ENCODE measurements at places on chromosomes 3 and 15.

DNA sequence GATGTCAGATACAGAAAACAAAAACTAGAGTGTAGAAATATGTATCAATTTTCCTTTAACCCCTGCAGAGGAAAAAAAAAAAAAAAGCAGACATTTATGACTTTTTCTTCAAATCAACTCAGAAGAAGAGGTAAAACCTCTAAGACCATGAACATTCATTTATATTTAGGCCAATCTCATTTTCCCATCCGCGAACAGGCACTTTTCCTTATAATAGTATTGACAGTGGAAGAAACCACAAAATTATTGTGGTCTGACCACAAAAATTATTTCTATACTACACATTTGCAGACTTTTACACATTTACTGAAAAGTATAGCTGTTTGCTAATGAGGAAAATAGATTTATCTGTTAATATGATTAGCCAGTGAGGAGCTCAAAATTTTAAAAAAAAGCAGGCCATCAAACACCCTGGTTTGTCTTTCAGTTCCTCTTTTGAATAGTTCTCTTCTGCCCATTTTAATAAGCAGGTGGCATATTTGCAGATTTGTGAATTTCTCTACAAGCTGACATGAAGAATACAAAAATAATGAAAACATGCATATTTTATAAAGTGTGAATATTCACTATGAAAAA lies 5.7 kb downstream of the OSBPL11 start:
- DNase-seq, result no peak

DNA sequence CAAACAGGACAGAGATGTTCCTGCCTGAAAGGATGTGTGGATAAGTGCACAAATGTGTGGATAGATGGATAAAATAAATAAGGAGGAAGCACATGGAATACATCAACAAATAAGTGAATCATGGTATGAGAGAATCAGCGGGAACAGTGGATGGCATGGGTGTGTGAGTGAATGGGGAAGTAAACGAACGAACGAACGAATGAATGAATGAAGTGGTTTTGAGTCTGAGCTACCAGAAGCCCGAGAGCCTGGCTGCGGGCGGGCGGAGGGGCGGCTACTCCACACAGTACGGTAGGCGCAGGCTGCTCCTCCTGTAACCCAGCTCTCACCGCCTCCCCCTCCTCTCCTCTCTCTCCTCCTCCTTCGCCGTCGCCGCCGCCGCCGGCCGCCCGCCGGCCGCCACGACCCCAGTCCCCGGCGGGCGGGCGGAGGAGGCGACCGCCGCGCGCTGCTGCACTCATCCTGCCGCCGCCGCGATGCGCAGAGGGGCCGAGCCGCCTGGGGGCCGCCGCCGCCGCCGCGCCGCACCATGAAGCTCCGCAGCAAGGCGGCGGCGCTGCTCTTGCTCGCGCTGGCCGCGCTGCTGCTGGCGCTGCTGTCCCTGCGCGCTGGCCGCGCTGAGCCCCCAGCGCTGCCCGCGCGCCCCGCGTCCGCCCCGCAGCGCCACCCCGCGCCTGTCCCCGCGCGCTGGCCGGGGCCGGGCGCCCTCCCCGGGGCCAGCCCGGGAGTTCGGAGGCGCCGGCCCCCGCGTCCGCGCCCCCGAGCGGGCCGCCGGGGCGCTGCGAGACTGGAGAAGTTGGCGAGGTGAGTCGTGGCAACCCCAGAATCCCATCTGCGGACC lies at the start of gene GXYLT2:
Gene GXYLT2 (plus strand): TSS at position 342 of the 841 bp plus-strand sequence. CDS start 188 bp downstream, at position 530.
- DNase-seq, result peak; percentile 53

GRCh38 chr3:106034313-106034712 lies 165.5 kb upstream of the CBLB start:
- DNase-seq, result no peak

GRCh38 chr3:114093016-114093380 lies 36.5 kb downstream of the QTRT2 start:
- DNase-seq, result no peak

DNA sequence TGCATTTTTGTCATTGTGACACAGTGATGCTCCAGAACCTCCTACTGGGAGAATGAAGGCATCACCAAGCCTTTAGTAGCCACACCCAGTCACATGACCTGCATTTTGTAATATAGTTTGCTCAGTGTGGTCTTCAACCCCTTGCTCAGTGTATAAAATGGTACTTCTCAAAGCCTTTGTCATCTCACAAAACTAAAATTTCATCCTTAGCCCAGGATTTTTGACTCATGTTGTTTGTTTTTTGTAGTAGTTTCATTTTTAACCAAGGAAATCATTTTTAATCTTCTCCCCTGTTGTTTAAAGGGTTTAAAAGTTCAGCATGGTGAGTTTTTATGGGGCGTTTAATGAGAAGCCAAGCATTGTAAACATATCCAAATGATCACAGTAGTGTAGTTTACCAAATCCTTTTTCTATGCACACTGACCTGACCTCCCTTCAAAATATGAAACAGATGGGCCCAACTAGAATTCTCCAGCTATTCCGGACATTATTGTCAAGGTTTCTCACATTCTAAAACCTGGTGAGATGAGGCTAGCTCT lies 123.5 kb upstream of the IL12A start:
- no peak for DNase-seq

DNA sequence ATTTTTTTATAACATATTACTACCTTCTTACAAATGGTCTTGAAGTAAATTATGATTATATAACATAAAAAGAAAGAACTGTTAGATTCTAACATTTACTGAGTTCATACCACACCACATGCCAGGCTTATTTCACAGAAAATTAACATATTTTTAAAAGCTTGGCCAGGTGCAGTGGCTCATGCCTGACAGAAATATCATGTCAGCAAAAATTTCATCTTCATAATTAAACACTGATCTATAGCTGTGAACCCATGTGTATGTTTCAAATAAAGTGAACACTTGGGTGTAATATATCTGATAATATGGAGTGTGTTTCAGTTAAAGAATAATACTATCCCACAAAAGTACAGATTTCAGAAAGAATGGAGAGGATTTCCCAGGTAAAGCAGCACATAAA lies 296.5 kb downstream of the SI start:
- DNase-seq, result no peak

DNA sequence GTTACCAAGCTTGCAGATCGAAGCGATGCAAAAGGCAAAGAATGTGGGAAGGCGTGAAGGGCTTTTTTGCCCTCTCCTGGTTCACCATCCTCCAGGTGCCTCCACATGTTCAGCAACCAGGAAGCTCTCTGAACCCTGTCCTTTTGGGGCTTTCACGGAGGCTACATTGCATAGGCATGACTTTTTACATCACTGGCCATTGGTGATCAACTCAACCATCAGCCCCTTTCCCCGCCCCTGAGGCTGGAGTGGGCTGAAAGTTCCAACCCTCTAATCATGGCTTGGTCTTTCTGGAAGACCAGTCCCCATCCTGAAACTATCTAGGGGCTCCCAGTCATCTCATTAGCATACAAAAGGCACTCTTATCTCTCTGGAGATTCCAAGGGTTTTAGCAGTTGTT lies 52.6 kb downstream of the UACA start:
- DNase-seq, result no peak

All from tibial artery (tissue), 4 donors.